HTR-8/SVneo (cell line): ENCODE measurements at places on chromosomes 4 and X.

DNA sequence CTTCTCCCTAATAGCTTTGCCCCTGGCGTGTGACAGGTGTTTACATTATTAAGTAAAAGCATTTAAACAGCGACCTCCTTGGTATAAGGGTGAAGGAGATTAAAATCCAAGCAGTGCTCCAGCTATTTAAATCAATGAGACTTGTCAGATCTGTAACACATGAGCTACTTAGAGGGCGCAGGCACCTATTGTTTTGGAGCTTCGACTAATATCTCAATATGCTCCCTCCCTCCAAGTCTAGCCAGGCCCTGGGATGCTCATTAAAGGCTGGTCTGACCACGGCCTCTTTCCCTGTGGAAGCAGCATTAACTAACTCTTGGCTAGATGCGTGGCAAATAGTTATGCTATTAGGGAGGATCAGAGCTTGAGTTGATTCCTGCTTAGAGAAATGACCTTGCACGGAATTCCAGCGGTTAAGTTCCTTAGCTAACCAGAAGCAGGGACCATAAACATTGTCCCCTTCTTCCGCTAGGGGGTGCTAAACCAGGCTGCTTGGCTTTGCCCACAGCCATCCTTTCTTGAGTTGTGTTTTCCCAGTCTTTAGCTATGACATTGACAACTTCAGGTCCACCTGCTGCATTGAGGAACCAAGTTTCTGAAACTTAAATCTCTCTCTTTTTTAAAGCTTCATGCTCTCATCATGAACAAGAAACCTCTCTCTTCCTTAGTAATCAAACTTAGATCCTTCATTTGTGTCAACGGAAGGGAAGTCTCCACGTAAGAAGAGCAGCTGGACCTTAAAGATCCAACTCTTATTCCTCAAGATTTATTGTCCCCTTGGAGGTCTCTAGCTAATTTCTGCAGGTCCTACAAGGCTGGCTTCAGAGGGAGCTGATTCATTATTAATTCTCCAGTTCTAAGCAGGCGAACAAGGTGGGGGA is 80.7 kb upstream of the IGFBP7 start:
- no peak for DNase-seq

DNA sequence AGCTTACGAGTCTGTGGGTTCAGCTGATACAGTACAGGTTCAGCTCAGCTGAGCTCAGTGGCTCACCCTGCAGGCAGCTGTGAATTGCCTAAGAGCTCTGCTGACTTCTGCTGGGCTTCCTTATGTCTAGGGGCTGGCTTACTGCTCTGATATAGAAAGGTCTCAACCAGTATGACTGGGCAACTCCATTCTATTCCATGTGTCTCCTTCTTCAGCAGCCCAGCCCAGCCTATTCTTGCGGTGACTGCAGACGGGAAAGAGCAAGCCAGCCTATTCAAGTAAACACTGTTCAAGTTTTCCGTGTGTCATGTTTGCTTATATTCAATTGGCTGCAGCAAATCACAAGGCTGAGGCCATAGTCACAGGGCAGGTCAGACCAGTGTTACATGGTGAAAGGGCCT is 615.4 kb upstream of the ZFP42 start:
- DNase-seq, result peak; percentile 7

DNA sequence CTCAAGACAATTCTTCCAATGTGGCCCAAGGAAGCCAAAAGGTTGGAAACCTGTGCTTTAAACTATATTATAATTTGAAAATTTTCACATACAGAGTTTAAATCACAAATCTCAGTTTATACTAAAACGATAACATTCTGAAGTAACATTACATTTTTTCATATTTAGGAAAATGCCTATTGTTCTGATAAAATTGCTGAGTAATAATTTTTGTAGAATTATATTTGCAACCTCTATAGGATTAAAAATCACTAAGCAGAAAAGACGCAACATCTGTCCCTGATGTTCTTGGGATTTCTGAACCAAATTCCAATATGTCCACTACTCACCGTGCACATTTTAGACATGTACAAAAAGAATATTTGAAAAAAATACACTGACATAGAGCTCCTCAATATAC is 10.5 kb downstream of the ZNF732 start:
- no peak for DNase-seq

DNA sequence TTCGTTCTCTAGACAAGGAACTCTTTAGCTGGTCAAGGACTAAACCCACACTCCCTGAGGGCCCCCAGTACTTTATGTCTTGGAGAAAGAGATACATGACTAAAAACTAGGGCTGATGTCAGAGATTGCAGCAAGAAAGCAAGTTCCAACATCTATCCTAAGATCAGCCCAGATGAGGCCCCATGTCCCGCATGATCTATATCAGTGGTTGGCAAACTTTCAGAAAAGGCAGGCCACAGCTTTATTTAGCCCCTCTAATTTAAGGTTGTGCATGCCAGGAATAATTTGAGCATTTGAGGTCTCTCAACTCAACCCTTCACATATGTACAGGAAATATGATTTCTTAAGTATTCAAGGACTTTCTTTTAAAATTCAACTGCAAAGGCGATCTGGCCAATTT is 44.1 kb upstream of the FRMD7 start:
- DNase-seq, result no peak

GRCh38 chr4:114561590-114561989 is 37.0 kb upstream of the UGT8 start:
- no peak for DNase-seq

GRCh38 chr4:145545538-145546174 is 64.0 kb downstream of the SMAD1 start:
- peak; percentile 41 for DNase-seq

GRCh38 chr4:88033309-88033708 is 25.9 kb downstream of the PKD2 start:
- no peak for DNase-seq

DNA sequence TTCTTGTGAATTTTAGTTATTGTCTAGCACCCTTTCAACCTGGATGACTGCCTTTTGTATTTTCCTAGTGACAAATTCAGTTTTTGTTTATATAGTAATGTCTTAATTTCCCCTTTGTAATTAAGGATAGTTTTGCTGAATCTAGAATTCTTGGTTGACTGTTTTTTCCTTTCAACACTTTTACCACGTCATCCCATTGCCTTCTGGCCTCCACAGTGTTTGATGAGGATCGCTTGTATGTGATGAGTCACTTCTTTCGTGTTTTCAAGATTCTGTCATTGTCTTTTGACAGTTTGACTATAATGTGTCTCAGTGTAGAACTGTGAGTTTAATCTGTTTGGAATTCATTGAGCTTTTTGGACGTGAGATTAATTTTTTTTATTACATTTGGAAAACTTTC is 30.1 kb downstream of the KDM6A start:
- peak; percentile 10 for DNase-seq

GRCh38 chrX:15013461-15013860 is 140.2 kb downstream of the MOSPD2 start:
- DNase-seq, result no peak

- DNase-seq, result no peak
Observed at GRCh38 chr4:100582146-100582545, 64.3 kb upstream of the EMCN start.

DNA sequence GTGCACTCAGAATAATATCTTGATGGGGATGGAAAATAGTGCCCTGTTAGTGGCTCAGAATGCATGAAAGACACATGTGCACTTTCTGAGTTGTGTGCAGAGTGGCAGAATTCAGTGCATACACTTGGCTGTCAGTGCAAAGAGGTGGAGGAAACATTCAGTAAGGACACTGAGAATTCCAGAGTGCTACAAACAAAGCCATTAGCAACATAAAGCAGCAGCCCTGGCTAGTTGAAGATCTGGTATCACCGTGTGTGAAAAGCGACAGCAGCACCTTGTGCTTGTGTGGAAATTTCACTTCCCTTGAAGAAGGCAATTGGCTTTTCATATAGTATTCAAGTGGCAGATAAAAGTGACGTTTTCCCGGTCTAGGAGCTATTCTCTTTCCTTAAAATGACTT is 810.4 kb downstream of the TRIML1 start:
- DNase-seq, result no peak

- DNase-seq, result no peak
Observed at GRCh38 chrX:151814767-151815166, 80.2 kb downstream of the CNGA2 start.

- no peak for DNase-seq
Observed at GRCh38 chr4:52204921-52205320, 153.8 kb downstream of the SPATA18 start.

DNA sequence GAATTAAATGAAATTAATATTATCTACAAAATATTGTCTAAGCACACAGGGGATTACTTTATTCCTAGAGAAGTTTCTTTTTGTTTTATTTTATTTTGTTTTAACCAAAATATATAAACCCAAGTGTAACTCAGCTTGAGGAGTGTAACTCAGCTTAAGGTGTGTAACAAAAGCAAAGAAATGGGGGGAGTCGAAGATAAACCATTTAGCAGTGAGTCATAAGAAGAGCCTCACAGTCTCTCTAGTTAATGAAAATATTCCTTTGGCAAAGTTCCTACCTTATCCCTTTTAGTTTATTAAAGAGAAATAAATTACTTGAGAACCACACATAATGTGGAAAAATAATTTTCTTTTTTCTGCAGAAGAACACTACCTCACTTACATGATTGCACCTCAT is 261.8 kb downstream of the KCTD8 start:
- DNase-seq, result no peak

- no peak for DNase-seq
Observed at GRCh38 chr4:4485806-4486205, 56.0 kb downstream of the STX18 start.

DNA sequence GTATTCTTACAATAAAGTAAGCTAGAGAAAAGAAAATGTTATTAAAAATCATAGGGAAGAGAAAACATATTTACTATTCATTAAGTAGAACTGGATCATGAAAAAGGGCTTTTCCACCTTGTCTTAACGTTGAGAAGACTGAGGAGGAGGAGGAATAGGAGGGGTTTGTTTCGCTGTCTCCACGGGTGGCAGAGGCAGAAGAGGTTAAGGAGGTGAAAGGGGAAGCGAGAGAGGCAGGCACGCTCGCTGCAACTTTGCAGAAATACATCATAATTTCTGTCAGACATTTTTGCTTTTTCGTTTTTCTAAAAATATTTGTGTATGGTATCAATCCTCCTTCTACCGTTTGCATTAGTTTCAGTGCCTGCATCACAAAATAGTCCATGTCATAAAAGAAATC is 2375.1 kb upstream of the AGA start:
- DNase-seq, result no peak

DNA sequence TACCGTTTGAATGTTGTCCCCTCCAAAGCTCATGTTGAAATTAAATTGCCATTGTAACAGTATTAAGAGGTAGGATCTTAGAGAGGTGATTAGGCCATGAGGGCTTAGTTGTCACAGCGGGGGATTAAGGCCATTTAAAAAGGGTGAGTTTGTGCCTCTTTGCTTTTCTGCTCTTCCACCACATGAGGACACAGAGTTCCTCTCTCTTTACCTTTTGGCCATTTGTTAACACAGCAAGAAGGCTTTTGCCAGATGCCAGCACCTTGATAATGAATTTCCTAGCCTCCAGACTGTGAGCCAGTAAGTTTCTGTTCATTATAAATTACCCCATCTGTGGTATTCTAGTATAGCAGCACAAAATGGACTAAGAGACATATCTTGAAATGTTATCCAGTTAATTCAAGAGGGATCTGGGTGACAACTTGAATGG is 7.8 kb upstream of the HERC3 start:
- no peak for DNase-seq

DNA sequence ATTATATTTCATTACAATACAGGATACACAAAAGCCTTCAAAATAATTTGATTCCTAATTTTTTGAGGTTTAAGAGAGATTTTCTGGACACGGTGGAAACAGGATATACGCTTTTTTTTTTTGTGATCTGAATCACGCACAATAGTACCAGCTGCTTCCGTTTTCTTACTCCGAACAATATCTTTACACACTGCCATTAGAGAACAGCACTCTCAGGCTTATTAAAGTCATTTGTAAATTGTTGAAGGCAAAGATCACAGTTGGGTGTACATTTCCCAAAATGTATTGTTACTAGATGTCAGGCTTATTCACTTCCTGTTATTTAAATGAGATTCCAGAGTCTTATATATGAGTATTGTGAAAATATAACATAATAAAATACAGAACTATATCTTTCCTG is 71.5 kb downstream of the TMEM47 start:
- no peak for DNase-seq

DNA sequence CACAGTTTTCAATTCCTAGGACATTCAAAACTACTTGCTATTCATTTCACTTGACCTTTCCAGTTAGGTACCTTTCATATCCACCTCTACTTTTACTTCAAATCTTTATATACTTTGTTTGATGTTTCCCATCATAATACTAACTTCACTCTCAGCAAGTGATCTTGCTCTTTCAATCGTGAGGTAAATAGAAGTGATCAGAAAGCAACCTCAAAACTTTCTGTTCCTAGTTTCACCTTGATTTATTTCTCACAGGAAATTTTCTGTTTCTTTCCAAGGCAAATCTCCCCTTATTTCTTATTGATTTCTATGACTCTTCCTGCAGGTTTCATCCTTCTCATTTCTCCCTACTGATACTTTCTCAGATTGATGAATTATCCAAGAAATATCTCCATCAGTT is 623.5 kb downstream of the FSTL5 start:
- DNase-seq, result no peak

DNA sequence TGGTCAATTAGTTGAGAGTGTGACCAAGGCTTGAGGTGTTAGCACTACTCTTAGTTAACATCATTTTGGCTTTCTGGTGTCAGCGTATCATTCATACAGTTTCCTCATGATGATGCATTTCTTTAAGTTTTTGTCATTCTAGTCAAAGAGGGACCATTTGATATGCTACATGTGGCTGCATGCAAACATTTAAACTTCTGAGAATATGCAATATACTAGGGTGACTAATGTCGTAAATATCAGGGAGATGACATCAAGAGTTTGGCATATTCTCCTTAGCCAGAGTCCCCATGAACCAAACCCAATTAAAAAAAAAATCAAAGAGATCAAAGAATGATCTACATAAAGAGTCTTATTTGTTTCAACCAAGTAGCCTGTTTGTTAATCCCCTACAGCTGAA is 537.4 kb upstream of the PCDH7 start:
- DNase-seq, result no peak

DNA sequence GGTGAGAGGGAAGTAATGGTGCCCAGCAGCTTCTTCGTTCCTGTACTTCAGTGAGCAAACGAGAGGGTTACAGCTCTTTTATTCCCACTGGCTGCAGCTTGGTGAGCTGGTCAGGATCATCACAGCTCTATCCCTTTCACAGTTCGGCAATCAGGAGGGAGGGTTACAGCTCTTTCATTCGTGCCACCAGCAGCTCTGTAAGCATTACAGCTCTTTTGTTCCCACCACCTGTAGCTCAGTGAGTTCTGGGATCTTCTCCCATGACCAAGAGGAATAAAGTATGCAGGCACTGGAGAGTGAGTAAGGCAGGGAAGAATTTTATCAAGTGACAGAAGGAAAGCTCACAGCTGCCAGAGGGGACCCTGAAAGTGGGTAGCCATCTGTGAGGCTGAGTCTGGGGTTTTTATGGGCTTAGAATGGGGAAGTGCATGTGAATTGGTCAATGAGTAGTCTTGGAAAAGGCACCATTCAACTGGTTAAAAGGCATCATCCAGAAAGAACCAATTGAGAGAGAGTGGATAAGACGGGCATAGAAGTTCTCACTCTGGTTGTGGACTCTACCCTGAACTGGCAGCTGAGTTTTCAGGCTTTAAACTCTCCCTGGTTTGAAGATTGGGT is 123.7 kb downstream of the COX18 start:
- no peak for DNase-seq
